ENCODE measurements at places on chromosomes 1 and 21.
A peak's percentile ranks its signal among the peaks of the same experiment; 100 is the strongest.

DNA sequence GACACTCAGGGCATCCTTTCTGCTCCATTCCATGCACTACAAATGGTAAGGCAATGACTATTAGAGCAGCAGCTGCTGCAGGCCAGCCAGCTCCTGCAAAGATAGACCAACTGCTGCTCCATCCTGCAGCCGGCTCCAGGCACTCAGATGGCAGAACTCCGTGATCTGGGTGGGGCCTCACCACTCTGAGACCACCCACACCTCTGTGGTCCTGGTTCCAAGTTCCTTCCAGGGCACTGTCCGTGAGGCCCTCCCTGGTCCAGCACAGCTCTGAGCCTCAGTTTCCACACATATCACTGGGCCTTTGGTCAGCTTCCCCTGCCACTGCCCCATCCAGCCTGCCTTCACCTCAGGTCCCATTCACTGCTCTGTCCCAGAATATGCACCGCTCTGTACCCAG lies 114.7 kb downstream of the DMRTB1 start:
- DNase-seq, result no peak

GRCh38 chr21:43188181-43188580 lies 19.4 kb downstream of the CRYAA start:
- no peak for DNase-seq

DNA sequence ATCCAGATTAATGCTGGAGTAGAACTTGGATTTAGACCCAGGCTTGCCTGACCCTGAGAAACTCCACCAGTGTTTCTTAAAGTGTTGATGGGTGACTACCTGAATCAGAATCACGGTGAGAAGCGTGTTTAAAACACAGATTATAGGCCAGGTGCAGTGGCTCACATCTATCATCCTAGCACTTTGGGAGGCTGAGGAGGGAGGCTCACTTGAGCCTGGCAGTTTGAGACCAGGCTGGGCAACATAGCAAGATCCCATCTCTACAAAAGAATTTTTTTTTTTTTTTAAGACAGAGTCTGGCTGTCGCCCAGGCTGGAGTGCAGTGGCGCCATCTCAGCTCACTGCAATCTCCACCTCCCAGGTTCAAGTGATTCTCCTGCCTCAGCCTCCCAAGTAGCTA lies 56.3 kb upstream of the TENT5B start:
- DNase-seq, result no peak

- DNase-seq, result no peak
Observed at GRCh38 chr1:175390081-175390481, 197.5 kb upstream of the KIAA0040 start.

GRCh38 chr1:206469411-206469932 lies 804 bp upstream of the IKBKE start:
- no peak for DNase-seq

DNA sequence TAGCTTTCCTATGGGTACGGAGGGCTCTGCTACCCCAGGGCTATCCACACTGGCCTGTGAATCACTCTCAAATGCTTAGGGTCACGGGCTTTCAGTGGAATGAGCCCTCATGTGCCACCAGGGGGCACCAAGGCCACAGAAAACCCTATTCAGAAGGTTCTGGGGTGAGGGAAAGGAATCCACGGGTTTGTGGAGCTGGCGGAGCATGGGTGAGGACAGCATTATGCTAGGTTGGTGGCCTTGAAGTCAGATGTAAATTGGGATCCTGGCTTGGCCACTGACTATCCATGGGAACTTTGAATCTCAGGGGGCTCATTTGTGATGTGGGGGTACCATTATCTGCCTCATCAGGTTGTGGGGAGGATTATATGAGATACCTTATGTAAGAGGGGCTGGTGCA lies 5.1 kb upstream of the LAMTOR5 start:
- DNase-seq, result peak; percentile 46

GRCh38 chr1:193417945-193418744 lies 231.7 kb upstream of the B3GALT2 start:
- DNase-seq, result no peak

DNA sequence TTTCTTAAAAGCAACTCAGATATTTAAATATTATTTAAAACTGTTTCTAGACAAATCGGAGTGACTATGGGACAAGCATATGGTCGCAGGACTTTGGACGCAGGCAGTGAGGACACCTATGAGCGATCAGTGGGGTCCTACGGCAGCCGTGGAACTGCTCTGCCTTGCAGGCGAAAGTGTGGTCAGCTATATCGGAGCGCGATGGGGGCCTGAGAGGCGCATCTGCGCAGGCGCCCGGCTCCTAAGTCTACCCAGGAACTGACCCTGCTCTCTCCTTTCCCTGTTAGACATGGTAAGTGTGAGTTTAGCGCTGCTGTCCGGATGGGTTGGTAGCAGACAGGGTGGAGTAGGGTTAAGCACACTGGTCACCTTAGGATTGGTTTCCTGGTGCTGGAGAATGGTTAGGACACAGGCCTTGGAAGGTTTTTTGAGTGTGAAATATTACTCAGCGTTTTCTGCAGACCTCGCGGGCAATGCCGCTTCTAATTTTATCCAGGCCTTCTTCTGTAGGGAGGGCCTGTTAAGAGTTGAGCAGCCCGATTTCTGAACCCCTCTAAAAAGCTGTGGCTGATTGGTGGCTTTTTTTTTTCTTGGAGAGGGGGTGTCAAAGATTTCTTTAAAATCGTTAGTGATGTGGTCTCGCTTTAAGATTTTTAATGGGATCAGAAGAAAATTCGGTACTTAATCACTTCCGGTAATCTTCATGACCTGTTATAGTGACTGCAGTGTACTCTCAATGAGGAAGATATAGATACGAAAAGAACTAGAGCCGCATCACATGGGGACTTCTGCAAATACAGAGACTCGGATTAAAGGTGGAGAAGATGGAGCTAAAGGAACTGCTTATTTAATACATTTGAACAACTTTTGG lies at the start of gene RABGGTB:
RABGGTB (plus strand) TSS at position 274 of the 871 bp plus-strand sequence; CDS start at position 290, 16 bp downstream.
- DNase-seq, result peak; percentile 86

GRCh38 chr1:34864759-34865158 lies 5.2 kb upstream of the SMIM12 start:
- no peak for DNase-seq

GRCh38 chr1:201694608-201695335 lies 134.2 kb upstream of the IPO9 start:
- no peak for DNase-seq

DNA sequence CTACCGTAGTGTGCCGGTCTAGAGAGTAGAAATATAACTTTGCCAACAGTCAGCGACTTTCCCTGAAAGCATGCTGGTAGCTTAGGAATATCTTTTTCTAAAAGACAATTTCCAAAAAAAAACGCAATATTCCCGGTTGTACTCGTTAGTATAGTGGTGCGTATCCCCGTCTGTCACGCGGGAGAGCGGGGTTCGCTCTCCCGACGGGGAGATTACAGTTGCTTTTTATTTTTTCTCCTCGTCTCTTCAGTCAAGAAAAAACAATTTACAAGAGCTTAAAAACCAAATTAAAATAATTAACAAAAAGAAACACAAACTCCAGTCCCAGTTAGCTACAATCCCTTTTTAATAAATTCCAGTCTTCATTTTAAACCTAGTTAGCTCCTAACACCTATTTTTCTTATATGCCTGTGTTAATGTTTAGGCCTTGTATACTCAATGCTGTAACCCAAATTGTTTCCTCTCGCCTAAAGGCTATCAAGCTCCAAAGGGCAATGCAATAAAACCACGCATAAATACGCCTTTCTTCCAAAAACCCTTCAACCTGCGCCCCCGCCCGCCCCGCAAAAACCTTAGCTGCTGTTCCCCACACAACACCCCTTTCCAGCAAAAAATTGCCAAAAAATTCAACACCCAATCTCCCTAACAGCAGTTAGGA lies 7.8 kb downstream of the HSPA6 start:
- no peak for DNase-seq

- DNase-seq, result no peak
Observed at GRCh38 chr1:55064071-55064581, 24.8 kb downstream of the PCSK9 start.

DNA sequence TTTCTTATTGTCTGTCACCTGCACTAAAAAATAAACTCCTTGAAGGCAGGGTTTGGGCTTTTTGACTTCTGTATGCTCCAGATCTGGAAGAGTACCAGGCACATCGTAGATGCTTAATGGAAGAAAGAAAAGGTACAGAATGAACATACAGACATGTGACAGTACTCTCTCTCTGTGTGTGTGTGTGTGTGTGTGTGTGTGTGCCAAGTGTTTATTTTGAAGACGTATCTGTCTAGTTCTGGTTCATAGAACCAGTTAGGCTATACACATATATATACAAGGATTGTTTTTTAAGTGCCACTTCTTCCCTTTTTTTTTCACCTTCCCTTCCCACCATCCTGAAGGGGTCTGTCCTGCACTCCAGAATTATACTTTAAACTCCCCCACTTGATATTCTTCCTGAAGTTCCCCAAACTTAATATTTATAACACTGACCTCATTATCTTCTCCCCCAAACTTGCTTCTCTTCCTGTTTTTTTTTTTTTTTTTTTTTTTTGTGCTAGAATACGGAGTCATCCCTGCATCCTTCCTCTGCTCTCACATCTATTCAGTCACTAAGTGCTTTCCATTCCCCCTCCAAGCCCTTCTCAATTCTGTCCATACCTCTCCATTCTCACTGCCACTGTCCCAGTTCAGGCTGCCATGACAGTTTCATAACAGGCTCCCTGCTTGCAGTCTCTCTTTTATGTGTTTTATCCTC lies 5.4 kb upstream of the KCNA3 start:
- no peak for DNase-seq

GRCh38 chr1:70754701-70755100 lies 292.9 kb downstream of the PTGER3 start:
- no peak for DNase-seq

- no peak for DNase-seq
Observed at GRCh38 chr1:47147047-47147785, 10.0 kb downstream of the CYP4A22 start.

- no peak for DNase-seq
Observed at GRCh38 chr1:3402258-3403010, 52.0 kb upstream of the ARHGEF16 start.

DNA sequence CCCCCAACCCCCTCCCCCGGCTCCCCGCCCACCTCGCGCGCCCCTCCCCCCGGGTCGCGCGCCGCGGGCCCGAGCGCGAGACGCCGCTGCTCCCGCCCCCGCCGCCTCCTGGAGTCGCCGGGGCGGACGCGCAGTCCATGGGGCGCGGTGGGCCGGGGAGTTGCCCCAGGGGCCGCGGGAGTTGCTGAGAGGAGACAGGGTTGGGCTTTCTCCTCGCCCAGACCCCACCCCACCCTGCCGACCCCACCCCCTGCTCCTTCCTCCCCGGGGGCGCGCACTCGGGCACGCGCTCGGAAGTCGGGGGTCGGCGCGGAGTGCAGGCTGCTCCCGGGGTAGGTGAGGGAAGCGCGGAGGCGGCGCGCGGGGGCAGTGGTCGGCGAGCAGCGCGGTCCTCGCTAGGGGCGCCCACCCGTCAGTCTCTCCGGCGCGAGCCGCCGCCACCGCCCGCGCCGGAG lies at the start of gene LAMC1:
LAMC1 (plus strand) TSS at position 275 of the 455 bp plus-strand sequence. CDS start 297 bp downstream, outside the sequence.
- DNase-seq, result no peak

GRCh38 chr1:207645635-207646081 lies 725 bp downstream of the CR1L start:
- DNase-seq, result no peak

GRCh38 chr21:36813052-36813451 lies 114.1 kb downstream of the SIM2 start:
- DNase-seq, result no peak

DNA sequence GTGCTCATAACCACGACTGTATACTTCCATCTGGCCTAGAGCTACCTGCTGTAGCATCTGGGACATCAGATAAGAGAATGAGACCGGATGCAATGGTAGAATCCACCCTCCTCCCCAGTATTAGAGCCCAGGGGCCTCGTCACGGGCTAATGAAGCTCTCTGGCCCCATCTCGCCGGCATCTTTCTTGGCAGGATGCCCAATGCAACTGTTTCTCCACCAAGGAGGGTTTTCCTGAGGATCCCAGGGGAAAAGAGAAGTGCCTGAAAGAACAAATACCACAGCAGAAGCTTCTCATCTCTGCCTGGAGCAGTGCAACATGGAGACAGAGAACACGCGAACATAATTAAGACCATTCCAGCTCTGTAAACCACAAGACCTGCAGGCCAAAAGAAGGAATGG lies 80.0 kb downstream of the VWA5B1 start:
- DNase-seq, result no peak

- no peak for DNase-seq
Observed at GRCh38 chr21:17422931-17423330, 89.9 kb upstream of the CXADR start.

DNA sequence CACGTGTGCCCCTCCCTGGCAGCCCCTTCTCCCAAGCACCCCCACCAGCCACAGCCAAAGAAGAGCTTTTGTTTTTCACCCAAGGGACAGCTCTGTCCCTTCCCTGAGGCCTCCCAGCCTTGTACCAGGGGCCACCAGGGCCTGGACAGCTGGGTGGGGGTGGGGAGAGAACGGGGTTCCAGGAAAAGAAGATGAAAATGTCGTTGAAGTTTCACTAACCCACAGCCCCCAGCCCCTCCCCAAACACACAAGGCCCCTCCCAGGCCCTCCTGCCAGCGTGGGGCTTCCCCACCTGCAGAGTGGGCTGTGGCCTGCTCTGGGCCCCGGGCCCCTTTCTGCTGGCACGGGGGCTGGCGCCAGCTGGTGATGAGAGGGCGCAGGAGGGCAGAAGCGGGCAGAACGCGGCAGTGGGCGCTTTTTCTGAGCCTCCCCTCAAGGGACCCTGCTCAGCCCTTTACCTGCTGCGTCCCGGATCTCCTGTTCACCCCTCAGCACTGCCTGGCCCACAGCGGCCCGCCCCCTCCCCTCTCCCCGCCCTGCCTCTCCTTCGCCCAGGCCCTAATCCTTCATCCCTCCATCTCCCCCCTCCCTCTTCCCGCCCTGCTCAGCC lies 5.5 kb upstream of the ANKRD65 start:
- DNase-seq, result no peak
